ENCODE measurements at places on chromosomes 7 and 10.

DNA sequence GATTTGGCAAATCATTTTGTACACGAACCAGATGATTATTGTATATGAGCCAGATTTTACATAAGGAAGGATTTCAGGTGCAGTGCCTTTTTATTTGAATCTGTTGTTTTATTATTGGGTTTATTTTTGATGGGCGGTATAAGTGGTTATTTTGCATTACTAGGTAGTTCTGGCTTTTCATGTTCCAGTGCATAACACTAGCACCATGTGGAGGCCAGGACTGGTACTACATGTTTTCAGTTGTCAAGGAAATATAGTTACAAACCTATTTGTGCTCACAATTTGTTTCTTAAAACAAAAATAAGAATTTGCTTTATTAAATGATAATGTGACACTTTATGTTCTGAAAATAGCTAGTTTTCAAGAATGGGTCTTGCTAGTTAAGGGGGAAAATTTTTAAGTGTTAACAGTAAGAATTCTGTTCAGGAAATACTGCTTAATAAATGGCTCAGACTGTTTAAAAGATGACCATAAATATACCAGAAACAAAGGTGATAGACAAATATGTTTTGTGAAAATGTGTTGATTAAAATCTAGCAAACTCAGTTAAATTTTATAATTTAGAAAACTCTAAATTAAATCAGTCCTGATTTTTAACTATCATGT lies 7.1 kb upstream of the SEMA3E start:
- DNase-seq, result peak; percentile 36

DNA sequence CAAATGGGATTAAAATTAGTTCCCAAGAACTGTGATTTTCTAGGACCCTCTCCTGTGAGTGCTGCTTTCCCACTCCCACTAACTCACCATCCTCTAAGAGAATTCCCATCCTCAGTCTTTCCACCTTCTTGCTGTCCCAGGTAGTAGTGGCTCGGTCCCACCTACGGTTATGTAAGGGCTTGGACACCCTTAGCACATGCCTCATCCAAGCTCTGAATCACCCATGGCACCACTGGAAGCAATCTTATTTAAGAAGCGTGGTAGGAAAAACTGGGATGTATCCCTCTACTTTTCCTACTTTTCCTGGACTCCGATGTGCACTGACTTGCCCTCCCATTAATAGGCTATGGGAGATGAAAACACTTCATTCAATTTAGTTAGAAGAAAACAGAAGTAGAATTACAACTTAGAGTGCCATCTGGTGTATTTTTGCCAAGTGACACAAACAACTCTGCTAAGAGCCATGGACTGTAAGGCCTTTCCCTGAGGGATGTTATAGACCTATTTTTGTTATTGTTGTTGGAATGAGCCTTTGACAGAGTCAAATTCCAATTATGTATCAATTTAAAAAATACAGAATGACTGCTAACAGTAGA lies 13.7 kb upstream of the ANKRD22 start:
- peak; percentile 54 for DNase-seq

GRCh38 chr7:37484426-37485073 lies 35.9 kb upstream of the ELMO1 start:
- no peak for DNase-seq

DNA sequence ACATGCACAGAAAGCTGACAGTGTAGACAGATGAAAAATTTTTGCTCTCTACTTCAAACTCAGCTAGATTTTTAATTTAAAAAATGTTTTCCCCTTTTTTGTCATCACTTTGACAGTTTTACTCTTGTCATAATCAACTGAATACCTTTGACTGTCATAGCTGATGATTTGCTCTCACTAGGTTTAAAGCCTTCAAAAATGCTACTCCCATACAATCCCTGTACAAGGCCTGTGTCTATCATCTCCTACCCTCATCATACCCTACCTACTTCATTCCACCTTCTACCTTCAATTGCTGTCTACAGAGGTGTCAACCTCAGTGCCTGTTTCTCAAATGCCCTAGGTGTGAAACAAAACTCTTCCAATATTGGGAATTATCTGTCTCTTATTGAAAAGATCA lies 230.3 kb downstream of the SEMA3A start:
- DNase-seq, result no peak

DNA sequence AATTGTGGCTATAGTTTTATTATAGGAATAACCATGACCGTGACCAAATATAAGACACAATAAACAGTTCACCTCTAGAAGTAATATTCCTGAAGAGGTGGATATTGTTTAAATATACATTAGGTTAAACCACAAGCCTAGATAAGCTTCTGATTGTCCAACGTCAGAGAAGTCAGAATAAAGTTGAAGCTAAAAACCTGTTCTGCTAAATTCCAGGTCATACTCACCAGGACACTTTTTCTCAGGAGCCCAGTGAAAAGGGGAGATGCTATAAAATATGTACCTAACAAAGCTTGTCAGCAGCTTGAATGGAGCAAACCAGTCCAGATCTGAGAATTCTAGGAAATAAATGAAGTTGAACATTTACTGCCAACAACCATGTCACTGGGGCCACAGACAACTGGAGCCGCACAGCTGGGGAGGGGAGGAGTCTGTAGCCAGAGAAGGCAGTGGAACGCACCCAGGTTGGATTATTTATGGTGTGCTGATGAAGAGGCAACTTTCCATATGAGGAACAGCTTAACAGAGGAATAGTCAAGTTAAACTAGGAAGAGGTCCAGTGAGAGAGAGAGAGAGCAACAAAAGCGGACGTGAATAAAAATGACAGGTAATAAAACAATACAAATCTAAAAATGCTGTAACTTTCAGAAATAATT lies 191.1 kb downstream of the ZNF438 start:
- no peak for DNase-seq

Measured in KBM-7 (cell line).